Activated CD4-positive, alpha-beta T cell treated with anti-CD3 and anti-CD28 coated beads, Interleukin-2, amount 10 ng/mL, durations not matched to agents 7 days and 5 days (primary cell): ENCODE measurements at places on chromosomes 4 and X.

DNA sequence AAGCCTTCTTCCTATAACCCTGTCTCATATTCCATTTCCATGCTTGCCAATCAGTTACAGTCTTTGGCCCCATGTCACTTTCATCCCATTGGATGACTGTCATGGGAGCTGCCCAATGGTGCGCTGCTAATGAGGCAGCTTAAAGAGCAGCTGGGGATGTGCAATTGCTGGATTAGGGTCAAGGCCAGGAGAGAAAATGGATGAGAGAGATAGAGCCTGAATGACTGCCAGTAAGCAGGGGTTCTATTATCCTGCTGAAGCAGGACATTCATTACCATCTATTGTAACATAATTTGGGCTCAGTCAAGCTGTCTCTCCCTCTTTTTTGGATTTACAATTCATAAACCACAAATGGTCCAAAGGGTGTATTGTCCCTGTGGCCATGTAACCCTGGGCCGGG is 909.0 kb downstream of the CENPC start:
- H3K36me3 ChIP-seq: no peaks in the 10 kb centered on the region
- no peak overlapping the region for H3K27ac ChIP-seq
- no peaks in the 10 kb centered on the region for H3K27me3 ChIP-seq
- no peak for DNase-seq
- no peaks in the 10 kb centered on the region for H3K4me1 ChIP-seq

DNA sequence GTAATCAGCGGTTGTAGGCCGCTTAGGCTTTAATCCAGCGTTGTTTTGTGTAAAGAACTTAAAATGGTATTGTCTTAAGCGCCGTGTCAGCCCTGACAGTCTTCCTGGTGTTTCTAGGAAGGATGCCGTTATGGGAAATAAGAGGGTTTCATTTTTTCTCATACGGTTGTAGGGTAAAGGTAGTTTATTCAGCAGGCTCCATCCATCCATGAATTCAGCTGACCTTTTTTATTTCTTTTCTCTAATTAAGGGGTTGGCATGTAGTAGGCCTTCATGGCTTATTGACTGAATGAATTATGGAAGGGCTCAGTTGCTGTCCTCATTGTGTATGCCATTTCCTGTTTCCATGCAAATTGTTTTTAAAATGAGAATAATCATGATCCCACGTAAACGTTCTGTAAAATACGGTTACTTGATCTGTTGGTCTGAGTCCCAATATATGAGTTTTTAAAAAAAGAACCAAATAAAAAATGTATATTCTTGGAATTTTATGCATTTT is 693 bp downstream of the OCIAD1 start:
- H3K4me3 ChIP-seq: peak overlapping the region; percentile 98
- H3K4me1 ChIP-seq: peaks cover 31% of the 10 kb centered on the region
- H3K36me3 ChIP-seq: peaks cover 27% of the 10 kb centered on the region
- H3K27me3 ChIP-seq: no peaks in the 10 kb centered on the region

- H3K36me3 ChIP-seq: no peaks in the 10 kb centered on the region
- H3K27ac ChIP-seq: no peak overlapping the region
- no peak for DNase-seq
- H3K4me1 ChIP-seq: no peaks in the 10 kb centered on the region
- no peak overlapping the region for H3K4me3 ChIP-seq
- peaks cover 2% of the 10 kb centered on the region for H3K27me3 ChIP-seq
Measured at GRCh38 chr4:56118055-56118454, 169.3 kb downstream of the CEP135 start.

DNA sequence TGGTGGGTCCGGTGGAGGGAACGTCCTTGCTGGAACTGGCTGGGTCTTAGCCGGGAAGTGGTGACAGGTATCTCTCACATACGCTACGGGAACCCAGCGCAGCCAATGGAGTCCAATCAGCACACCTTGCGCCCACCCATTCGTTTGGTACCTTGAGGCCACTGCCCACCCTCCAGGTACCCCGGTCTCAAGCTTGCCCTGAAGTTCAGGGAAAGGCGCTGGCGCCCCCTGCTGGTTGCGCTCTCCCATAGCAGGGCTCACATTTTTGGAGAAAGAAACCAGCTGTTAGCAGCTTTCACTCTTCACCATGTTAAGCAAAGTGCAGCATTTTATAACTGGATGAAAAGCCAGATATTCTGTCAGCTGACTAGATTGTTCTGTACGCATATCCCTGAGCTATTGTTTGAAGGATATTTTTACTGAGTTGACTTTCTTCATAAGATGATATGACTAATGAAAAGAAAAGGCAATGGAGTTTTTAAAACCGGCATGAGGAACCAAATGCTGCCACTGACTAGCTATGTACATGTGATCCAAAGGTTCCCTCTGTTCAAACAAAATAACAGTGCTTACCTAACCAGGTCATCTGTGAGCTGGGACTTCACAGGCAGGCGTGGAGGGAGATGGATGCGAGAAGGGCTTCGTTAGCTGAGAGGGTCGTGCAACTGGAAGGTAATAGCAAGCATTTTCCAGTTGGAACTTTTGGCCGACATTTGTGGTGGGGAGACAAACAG is 43.7 kb downstream of the OTOP1 start:
- H3K27me3 ChIP-seq: peaks cover 5% of the 10 kb centered on the region
- no peak overlapping the region for H3K4me3 ChIP-seq
- H3K27ac ChIP-seq: no peak overlapping the region
- DNase-seq: peak; percentile 42
- H3K4me1 ChIP-seq: no peaks in the 10 kb centered on the region
- H3K36me3 ChIP-seq: no peaks in the 10 kb centered on the region

DNA sequence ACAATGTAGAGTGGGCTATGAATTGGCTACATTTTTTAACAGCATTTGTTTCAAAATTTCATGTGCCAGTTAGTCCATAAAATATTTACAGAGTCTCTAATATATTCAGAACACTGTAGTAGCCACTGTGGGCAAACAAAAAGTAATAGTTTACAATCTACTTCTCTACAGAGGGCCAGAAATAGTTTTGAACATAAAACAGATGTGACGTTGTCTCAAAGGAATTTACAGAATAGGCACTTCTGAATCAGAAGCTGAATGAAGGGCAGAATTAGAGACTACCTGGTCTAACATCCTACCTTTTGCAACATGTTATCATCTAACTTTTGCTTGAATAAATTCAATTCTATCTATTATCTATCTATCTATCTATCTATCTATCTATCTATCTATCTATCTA is 811.9 kb upstream of the EPHA5 start:
- H3K27me3 ChIP-seq: no peaks in the 10 kb centered on the region
- H3K36me3 ChIP-seq: no peaks in the 10 kb centered on the region
- no peak overlapping the region for H3K27ac ChIP-seq
- no peak for DNase-seq
- H3K4me3 ChIP-seq: no peak overlapping the region

DNA sequence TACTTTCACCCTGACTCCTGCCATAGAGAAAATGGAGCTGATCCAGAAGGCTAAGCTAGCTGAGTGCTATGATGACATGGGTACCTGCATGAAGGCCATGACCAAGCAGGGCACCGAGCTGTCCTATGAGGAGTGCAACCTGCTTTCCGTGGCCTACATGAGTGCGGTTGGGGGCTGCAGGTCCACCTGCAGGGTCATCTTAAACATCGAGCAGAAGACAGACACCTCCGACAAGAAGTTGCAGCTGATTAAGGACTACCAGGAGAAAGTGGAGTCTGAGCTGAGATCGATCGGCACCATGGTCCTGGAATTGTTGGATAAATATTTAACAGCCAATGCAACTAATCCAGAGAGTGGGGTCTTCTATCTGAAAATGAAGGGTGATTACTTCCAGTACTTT is 438.0 kb downstream of the TMA16 start:
- no peak overlapping the region for H3K27ac ChIP-seq
- no peaks in the 10 kb centered on the region for H3K4me1 ChIP-seq
- DNase-seq: no peak
- H3K27me3 ChIP-seq: no peaks in the 10 kb centered on the region
- no peaks in the 10 kb centered on the region for H3K36me3 ChIP-seq
- H3K4me3 ChIP-seq: no peak overlapping the region

DNA sequence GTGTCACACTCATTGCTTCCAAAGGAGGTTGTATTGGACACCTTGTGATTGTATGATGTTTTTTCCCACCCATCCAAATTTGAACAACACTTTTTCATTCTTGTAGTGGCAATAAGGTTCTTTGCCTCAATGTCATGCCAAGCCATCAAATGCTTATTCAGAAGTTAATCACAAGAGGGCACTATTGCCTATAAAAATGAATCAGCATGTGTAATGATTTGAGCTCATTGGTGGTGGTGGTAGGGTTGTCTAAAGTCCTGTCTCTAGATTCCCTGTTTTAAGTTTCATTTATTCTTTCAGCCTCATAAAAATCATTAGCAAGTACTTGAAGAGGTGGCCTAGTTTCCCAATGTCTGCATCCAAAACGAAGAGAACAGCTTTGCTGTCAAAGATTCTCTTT is 37.0 kb downstream of the IRS4 start:
- no peaks in the 10 kb centered on the region for H3K27me3 ChIP-seq
- no peaks in the 10 kb centered on the region for H3K36me3 ChIP-seq
- H3K4me1 ChIP-seq: no peaks in the 10 kb centered on the region
- no peak overlapping the region for H3K27ac ChIP-seq

GRCh38 chr4:99845708-99846469 is 29.3 kb downstream of the DAPP1 start:
- peaks cover 68% of the 10 kb centered on the region for H3K4me1 ChIP-seq
- H3K27me3 ChIP-seq: no peaks in the 10 kb centered on the region
- peaks cover 78% of the 10 kb centered on the region for H3K36me3 ChIP-seq
- peak overlapping the region; percentile 97 for H3K27ac ChIP-seq
- DNase-seq: no peak

GRCh38 chr4:73181231-73181630 is 77.4 kb downstream of the ANKRD17 start:
- H3K27me3 ChIP-seq: no peaks in the 10 kb centered on the region
- DNase-seq: no peak
- no peak overlapping the region for H3K4me3 ChIP-seq
- peaks cover 5% of the 10 kb centered on the region for H3K4me1 ChIP-seq

- H3K36me3 ChIP-seq: no peaks in the 10 kb centered on the region
- H3K4me3 ChIP-seq: no peak overlapping the region
- no peaks in the 10 kb centered on the region for H3K27me3 ChIP-seq
- H3K27ac ChIP-seq: no peak overlapping the region
- no peak for DNase-seq
- H3K4me1 ChIP-seq: no peaks in the 10 kb centered on the region
Measured at GRCh38 chr4:75034523-75034922, 101.6 kb downstream of the PARM1 start.

GRCh38 chr4:48968814-48969213 is 17.3 kb upstream of the CWH43 start:
- no peak overlapping the region for H3K4me3 ChIP-seq
- peaks cover 2% of the 10 kb centered on the region for H3K27me3 ChIP-seq
- H3K4me1 ChIP-seq: peaks cover 4% of the 10 kb centered on the region
- no peaks in the 10 kb centered on the region for H3K36me3 ChIP-seq
- H3K27ac ChIP-seq: no peak overlapping the region

- no peaks in the 10 kb centered on the region for H3K36me3 ChIP-seq
- no peak for DNase-seq
- no peak overlapping the region for H3K27ac ChIP-seq
- H3K4me3 ChIP-seq: no peak overlapping the region
Measured at GRCh38 chr4:177275999-177276398, 33.7 kb upstream of the NEIL3 start.

- no peak overlapping the region for H3K4me3 ChIP-seq
- no peak for DNase-seq
- H3K27me3 ChIP-seq: no peaks in the 10 kb centered on the region
- H3K36me3 ChIP-seq: no peaks in the 10 kb centered on the region
Measured at GRCh38 chr4:188550296-188550695, 411.1 kb downstream of the TRIML1 start.

GRCh38 chr4:189660722-189661360 is 279.8 kb upstream of the FRG1 start:
- DNase-seq: no peak
- no peaks in the 10 kb centered on the region for H3K36me3 ChIP-seq
- no peaks in the 10 kb centered on the region for H3K27me3 ChIP-seq
- H3K4me3 ChIP-seq: no peak overlapping the region
- H3K4me1 ChIP-seq: peaks cover 2% of the 10 kb centered on the region

DNA sequence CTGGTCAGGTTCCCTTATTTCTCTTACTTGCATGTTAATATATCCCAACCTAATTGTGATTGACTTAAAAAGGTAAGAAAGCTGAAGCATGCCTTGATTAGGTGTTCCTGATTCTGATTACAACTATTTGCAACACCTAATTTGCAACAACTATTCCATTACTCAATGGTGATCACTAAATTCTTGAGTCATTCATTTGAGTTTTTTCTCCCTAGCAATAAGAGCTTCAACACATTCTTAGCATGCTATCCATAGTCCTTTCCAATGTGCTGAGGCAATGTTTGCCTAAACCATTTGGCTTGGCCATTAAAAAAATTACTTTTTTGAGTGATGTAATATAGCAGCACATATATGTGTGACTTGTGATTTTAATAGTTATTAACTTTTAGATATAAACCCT is 851.4 kb downstream of the TRAM1L1 start:
- H3K27ac ChIP-seq: no peak overlapping the region
- DNase-seq: no peak
- H3K36me3 ChIP-seq: no peaks in the 10 kb centered on the region
- H3K4me3 ChIP-seq: no peak overlapping the region
- no peaks in the 10 kb centered on the region for H3K4me1 ChIP-seq

DNA sequence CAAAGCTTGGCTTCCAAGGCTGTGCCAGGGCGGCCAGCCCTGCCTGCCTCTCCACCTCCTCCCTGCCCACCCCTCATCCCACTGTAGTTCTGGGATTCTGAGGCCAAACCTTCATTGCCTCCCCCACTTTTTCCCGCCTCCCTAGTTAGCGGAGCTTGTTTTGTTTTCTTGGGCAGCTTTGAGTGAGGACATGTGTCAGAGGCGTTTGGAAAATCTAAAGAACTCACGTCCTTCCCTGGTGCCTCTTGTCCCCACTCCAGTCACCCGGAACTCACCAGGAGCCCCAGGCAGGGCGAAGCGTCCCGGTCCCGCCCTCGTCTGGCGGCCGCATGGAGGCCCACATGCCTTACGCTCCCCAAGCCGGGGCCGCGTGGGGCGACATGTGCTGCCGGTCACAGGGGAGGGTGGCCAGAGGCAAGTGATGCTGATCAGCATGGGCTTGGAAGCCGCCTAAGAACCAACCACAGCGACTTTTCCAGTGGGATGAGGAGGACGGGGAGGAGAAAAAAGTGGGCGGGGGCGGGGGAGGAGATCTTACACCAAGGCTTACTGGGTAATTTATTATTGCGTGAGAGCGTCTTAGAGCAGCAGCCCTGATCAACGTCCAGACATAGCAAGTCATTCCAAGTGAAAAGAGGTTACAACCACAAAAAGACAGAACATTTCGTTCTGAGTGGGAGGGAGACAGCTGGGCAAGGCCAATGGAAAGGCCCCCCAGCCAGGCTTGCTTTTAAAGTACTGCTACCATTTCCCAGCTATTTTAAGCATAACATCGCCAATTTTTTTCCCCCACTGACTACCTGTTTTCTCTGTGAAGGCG is 48.5 kb downstream of the PRPS1 start:
- H3K4me3 ChIP-seq: peak overlapping the region; percentile 83
- H3K27me3 ChIP-seq: no peaks in the 10 kb centered on the region
- H3K4me1 ChIP-seq: peaks cover 72% of the 10 kb centered on the region
- H3K36me3 ChIP-seq: peaks cover 4% of the 10 kb centered on the region
